ENCODE measurements at places on chromosomes 7 and 10. TPM values are rescaled to one million over a fixed set of nuclear protein-coding genes. Genes with fewer than 3 reads are reported as not detected.

The ADAM12 gene
- 0.19 TPM for total RNA-seq

- H3K4me1 ChIP-seq = no peaks in the 10 kb centered on the region
- no peak overlapping the region for H3K4me3 ChIP-seq
- H3K27ac ChIP-seq = no peak overlapping the region
- H3K27me3 ChIP-seq = no peaks in the 10 kb centered on the region
- H3K36me3 ChIP-seq = no peaks in the 10 kb centered on the region
- DNase-seq = no peak
Observed at GRCh38 chr7:153838591-153838990, 213.6 kb upstream of the DPP6 start.

DNA sequence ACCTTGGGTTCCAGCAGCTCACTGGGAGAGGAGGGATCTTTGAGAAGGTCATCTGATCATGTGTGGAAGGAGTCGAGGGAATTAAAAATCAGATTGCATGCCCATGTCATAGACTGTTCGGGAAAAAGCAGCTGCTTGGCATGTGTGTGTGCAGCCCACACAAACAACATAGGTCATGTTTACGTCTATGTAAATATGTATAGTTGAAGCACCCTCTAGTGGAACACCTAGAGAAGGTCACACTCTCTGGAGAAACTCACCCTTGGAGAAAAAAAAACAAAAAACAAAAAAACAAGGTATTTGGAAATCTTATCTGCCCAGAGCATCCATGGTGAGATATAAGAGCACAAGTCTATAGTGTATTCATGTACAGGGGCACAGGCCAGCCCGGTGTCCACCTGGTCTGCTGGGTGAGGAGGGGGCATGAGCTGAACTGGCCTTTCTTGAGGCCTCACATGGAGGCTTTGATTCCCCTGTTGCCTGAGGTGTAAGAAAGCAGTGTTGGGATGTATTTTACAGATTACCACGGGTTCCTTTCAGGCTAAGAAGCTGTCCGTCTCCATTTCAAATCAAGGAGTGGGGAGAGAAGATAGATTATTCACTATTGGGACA is 98.0 kb downstream of the NPY start:
- peaks cover 11% of the 10 kb centered on the region for H3K4me1 ChIP-seq
- H3K36me3 ChIP-seq = no peaks in the 10 kb centered on the region
- H3K27me3 ChIP-seq = no peaks in the 10 kb centered on the region
- DNase-seq = no peak

DNA sequence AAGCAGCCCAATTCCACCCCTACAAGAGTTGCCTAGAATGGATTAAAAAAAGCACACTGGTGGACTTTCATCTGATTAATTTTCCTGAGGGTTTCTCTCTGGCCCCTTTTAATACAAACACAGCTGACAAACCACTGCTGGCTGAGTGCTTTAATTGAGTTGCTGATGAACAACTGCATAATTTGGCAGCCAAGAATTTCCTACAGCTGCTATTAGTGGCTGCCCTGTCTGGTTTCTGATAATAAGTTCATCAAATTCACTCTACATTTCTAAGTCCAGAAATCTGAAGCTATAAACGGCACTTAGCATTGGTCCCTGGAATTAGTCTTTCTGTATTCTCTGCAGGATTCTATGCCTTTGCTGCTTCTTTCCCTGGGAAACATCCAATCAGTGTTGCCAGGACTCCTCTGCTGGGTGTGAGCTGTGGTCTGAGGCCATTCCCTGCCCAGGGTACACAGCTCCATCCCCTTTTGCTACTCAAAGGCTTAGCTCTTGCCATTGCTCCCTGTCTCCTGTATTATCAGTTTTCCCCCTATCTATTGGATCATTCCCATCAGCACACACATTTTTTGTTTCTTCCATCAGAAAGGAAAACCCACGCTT is 110.6 kb downstream of the LSM5 start:
- H3K4me1 ChIP-seq = no peaks in the 10 kb centered on the region
- H3K27ac ChIP-seq = no peak overlapping the region
- no peak overlapping the region for H3K4me3 ChIP-seq
- no peak for DNase-seq

- H3K36me3 ChIP-seq = no peaks in the 10 kb centered on the region
- no peak overlapping the region for H3K27ac ChIP-seq
- H3K4me3 ChIP-seq = no peak overlapping the region
- H3K4me1 ChIP-seq = no peaks in the 10 kb centered on the region
Observed at GRCh38 chr10:1643161-1643907, 94.0 kb downstream of the ADARB2 start.

DNA sequence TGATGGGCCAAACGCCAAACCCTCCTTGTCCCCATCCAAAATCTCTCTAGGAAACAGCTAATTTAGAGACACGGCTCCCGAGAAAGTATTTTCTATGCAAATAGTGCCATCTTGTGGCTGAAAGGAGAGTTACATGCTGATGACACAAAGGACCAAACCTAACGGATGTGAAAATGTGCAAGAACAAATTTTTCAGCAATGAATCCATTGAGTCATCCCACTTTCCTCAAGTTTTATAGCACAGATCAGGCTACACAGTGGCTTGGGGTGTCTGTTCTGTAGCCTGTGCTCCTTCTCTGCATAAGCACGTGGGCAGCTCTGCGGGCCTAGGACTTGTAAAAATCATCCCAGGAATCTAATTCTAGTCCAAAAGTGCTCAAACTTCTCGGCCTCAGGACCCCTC is 154.8 kb upstream of the PRR15 start:
- no peaks in the 10 kb centered on the region for H3K36me3 ChIP-seq
- peak; percentile 72 for DNase-seq
- H3K27me3 ChIP-seq = no peaks in the 10 kb centered on the region
- peaks cover 9% of the 10 kb centered on the region for H3K4me1 ChIP-seq
- H3K27ac ChIP-seq = no peak overlapping the region

DNA sequence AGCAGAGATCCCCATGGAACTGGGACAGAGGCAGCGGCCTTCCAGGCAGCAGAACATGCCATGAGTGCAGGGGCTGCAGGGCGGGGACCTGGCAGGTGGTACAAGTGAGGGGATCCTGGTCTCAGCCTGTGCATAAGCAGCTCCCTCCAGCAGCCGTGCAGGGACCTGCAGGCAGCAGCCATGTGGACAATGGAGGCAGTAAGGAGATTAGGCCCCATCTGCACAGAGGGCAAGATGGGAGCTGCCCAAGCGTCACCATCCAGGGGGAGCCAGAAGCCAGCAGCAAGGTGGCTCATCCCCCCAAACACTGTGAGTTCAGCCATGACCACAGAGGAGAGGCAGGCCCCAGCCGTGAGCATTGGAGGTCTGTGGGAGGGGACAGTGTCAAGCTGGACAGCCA is 3.1 kb downstream of the DDC start:
- H3K27ac ChIP-seq = no peak overlapping the region
- no peaks in the 10 kb centered on the region for H3K4me1 ChIP-seq
- H3K27me3 ChIP-seq = no peaks in the 10 kb centered on the region
- DNase-seq = no peak

GRCh38 chr10:4127518-4128315 is 342.7 kb upstream of the KLF6 start:
- no peak overlapping the region for H3K27ac ChIP-seq
- DNase-seq = no peak
- H3K4me3 ChIP-seq = no peak overlapping the region
- H3K4me1 ChIP-seq = no peaks in the 10 kb centered on the region
- H3K36me3 ChIP-seq = no peaks in the 10 kb centered on the region
- H3K27me3 ChIP-seq = no peaks in the 10 kb centered on the region

- H3K4me3 ChIP-seq = no peak overlapping the region
- no peaks in the 10 kb centered on the region for H3K36me3 ChIP-seq
- H3K27ac ChIP-seq = no peak overlapping the region
- no peaks in the 10 kb centered on the region for H3K27me3 ChIP-seq
- no peaks in the 10 kb centered on the region for H3K4me1 ChIP-seq
Observed at GRCh38 chr10:115871855-115872254, 401.2 kb downstream of the GFRA1 start.

- no peaks in the 10 kb centered on the region for H3K27me3 ChIP-seq
- H3K27ac ChIP-seq = peak overlapping the region; percentile 54
- no peak for DNase-seq
- no peak overlapping the region for H3K4me3 ChIP-seq
Observed at GRCh38 chr7:131602994-131603372, 46.6 kb upstream of the PODXL start.

GRCh38 chr10:133394064-133394663 is at the start of gene MTG1:
MTG1 (plus strand) TSS chr10:133394157; CDS start chr10:133394221, 64 bp downstream.
- peaks cover 11% of the 10 kb centered on the region for H3K36me3 ChIP-seq
- no peaks in the 10 kb centered on the region for H3K27me3 ChIP-seq
- peak; percentile 99 for DNase-seq
- peaks cover 3% of the 10 kb centered on the region for H3K4me1 ChIP-seq
- H3K4me3 ChIP-seq = peak within 1 kb of the TSS; percentile 75

DNA sequence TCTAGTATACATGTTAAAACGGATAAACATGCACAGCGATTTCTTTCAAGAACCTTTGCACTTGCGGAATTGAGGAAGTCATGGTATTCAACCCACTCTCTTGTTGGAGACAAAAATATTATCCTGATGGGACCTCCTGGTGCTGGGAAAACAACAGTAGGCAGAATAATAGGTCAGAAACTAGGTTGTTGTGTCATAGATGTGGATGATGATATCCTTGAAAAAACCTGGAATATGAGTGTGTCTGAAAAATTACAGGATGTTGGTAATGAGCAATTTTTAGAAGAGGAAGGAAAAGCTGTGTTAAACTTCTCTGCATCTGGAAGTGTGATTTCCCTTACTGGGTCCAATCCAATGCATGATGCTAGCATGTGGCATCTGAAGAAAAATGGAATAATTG is 6.9 kb downstream of the THNSL1 start:
- H3K27me3 ChIP-seq = no peaks in the 10 kb centered on the region
- no peak overlapping the region for H3K27ac ChIP-seq
- H3K4me3 ChIP-seq = no peak overlapping the region
- no peak for DNase-seq

The ZNF727 gene
- not detected for total RNA-seq

The PSAP gene
- total RNA-seq = 386 TPM

DNA sequence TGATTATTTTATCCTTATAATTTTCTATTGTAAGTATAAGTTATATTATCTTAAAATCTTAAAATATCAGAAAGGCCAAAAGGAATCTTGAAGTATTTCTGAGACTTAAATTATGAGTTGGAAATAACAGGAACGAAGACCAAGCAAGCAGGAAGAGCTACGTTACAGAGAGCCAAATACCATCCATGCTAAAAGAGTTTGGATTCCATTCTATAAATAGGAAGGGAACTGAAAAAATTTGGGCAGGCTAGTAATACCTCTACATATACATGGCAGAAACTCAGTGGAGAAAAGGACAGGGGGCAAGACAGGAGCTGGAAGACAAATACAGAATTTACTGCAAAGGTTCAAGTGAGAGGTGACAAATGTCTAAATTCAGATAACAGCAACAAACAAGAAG is 16.7 kb downstream of the ITGB1 start:
- H3K27ac ChIP-seq = no peak overlapping the region
- DNase-seq = no peak
- peaks cover 27% of the 10 kb centered on the region for H3K4me1 ChIP-seq
- H3K36me3 ChIP-seq = no peaks in the 10 kb centered on the region
- no peaks in the 10 kb centered on the region for H3K27me3 ChIP-seq
- H3K4me3 ChIP-seq = no peak overlapping the region

The CTAGE8 gene
- total RNA-seq = not detected

- no peak overlapping the region for H3K4me3 ChIP-seq
- no peaks in the 10 kb centered on the region for H3K27me3 ChIP-seq
- no peaks in the 10 kb centered on the region for H3K36me3 ChIP-seq
- DNase-seq = no peak
- H3K4me1 ChIP-seq = no peaks in the 10 kb centered on the region
Observed at GRCh38 chr10:96212911-96213310, 58.5 kb downstream of the BLNK start.

GRCh38 chr10:35925493-35925892 is 283.4 kb upstream of the FZD8 start:
- no peak overlapping the region for H3K27ac ChIP-seq
- DNase-seq = no peak
- no peaks in the 10 kb centered on the region for H3K36me3 ChIP-seq
- no peaks in the 10 kb centered on the region for H3K27me3 ChIP-seq
- peaks cover 10% of the 10 kb centered on the region for H3K4me1 ChIP-seq
- no peak overlapping the region for H3K4me3 ChIP-seq

- peaks cover 20% of the 10 kb centered on the region for H3K4me1 ChIP-seq
- H3K36me3 ChIP-seq = no peaks in the 10 kb centered on the region
- H3K27ac ChIP-seq = no peak overlapping the region
Observed at GRCh38 chr10:122463466-122464249, 2.3 kb downstream of the HTRA1 start.

The PTN gene
- 28.6 TPM for total RNA-seq

- H3K36me3 ChIP-seq = no peaks in the 10 kb centered on the region
- H3K4me1 ChIP-seq = peaks cover 6% of the 10 kb centered on the region
- no peaks in the 10 kb centered on the region for H3K27me3 ChIP-seq
- H3K4me3 ChIP-seq = no peak overlapping the region
Observed at GRCh38 chr10:91038971-91039370, 118.1 kb upstream of the ANKRD1 start.

- no peaks in the 10 kb centered on the region for H3K4me1 ChIP-seq
- no peak overlapping the region for H3K4me3 ChIP-seq
- H3K27ac ChIP-seq = no peak overlapping the region
- H3K27me3 ChIP-seq = no peaks in the 10 kb centered on the region
- DNase-seq = no peak
Observed at GRCh38 chr10:21090609-21091082, 193.5 kb upstream of the NEBL start.

The ABCF2 gene
- total RNA-seq = 51.0 TPM

GRCh38 chr10:71084061-71084817 is 128.1 kb upstream of the UNC5B start:
- peaks cover 14% of the 10 kb centered on the region for H3K4me1 ChIP-seq
- H3K27ac ChIP-seq = no peak overlapping the region
- H3K4me3 ChIP-seq = no peak overlapping the region
- no peak for DNase-seq

The FHIP2A gene
- 14.0 TPM for total RNA-seq

DNA sequence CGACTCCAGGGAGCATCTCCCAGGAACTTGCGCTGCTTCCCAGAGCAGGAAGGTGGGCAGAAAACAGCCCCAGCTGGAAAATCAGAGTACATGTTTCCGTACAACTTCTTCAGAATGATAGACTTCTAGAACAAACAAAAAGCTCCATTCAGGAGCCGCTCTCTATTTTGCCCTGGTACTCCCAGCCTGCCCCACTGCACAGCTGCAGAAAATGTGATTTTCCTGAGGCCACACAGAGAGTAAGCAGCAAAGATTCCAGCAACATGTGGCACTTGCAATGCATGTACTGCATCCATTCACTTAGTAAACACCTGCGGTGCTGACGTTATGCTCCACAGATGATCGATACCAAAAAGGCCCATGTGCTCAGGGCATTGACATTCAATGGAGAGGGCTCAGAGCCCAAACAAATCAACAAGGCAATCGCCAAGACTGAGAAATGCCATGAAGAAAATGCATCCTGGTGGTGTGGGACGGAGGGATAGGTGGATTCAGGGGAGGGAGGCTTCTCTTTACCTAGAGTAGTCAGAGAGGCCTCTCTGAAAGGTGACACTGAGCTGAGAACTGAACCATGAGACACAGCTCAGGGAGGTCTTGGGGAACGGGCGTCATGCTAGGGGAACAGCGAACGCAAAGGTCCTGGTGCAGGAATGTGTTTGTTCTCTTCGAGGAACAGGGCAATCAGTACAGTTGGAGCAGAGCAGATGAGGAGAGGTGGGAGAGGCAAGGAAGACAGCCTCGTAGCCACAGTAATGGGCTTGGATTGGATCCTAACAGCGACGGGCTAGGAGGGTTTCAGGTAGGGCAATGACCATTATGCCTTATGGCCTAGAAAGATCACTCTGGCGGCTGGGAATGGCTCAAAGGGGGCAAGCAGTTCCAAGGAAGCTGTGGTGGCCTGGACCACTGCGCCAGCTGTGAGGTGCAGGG is 35.3 kb upstream of the DUSP5 start:
- H3K27ac ChIP-seq = no peak overlapping the region
- no peak for DNase-seq
- H3K4me3 ChIP-seq = no peak overlapping the region
- no peaks in the 10 kb centered on the region for H3K27me3 ChIP-seq
- no peaks in the 10 kb centered on the region for H3K4me1 ChIP-seq

- H3K36me3 ChIP-seq = no peaks in the 10 kb centered on the region
- no peak overlapping the region for H3K4me3 ChIP-seq
- no peaks in the 10 kb centered on the region for H3K27me3 ChIP-seq
- DNase-seq = no peak
Observed at GRCh38 chr7:32670110-32671025, 175.1 kb downstream of the AVL9 start.

All from H1 (cell line).